ENCODE measurements at places on chromosomes 2 and 18.

DNA sequence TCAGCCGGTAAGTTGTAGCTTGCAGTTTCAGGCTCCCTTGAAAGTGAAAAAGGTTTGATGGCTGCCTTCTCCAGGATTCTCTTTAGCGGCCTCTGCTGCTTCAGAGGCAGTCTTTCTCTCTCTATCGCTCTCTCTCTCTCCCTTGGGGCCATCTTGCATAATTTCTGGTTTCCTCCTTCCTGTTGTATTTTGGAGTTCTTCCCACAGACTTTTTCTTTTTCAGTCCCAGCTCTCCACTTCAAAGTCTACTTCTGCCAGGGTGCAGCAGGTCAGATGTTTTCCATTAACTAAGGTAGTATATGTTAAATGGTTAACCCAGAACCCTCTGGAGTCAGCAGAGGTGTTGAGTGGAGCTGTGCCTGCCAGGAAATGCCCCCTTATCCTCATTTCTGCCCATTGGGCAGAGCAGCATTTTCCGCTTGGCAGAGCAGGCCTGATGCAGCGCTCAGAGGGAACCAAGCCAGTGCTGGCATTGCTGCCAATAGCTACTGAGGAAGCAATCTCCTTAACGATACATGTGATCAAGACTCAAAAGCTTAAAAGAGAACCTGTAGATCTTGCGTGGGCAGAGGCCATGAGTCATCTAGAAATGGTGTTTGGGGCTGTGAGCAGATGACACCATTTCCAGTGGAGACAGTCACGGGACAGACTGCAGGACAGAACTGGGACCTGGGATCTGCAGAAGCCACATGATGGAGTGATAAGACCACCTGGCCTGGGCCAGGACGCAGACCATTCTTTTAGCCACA is 20.8 kb downstream of the DBI start:
- DNase-seq = no peak

DNA sequence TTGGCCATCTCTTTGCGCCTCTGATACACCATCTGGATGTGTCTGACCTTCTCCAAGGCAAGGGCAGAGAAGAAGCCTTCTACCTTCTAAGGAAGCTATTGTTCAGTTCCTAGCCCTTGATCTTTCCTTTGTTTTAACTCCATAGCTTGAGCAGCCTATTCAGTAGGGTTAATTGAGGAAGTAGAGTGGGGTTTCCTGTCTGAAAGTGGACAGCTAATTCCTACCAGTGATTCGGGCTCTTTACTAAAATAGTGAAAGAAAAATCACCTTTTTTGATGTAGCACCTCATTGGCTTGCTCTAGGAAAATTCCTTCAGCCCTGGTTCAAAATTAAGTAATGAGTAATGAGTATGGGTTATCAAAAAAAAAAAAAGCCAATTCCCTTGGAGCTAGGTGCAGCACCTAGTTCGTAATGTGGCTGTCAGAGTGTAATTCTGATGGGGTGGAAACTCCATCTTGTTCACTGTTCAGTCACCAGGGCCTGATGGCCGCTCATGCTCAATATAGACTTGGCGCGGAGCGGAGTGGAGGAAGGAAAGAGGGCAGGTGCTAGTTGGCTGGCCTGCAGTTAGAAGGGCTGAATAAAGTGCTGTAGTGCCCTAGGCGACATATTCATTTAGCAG is 2.9 kb upstream of the MGAT5 start:
- DNase-seq = no peak

GRCh38 chr2:100513650-100514049 is 43.4 kb downstream of the NMS start:
- DNase-seq = peak; percentile 11

DNA sequence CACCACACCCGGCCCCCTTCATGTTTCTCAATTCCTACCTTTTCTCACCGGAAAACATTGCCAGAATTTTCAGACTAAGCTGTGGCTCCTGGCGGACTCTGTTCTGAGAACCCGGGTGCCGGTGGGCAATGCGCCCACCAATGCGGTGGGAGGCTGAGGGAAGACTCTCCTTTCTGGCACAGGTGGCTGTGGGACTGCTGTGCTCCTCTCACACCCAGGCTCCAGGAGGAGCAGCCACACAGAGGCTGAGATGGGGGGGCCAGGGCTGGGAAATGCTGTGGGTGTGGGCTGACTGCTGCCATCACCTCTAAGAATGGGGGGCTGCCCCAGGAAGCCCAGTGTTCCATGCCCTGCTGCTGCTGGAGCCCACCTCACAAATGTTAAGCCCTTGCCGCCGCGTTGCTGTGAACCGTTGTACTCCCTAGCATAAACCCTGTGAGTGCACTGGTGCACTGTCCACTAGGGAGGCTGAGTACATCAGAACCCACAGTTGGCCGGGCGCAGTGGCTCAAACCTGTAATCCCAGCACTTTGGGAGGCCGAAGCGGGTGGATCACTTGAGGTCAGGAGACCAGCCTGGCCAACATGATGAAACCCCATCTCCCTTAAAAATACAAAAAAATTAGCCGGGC is 152.6 kb downstream of the LDLRAD4 start:
- no peak for DNase-seq

- DNase-seq = no peak
Measured at GRCh38 chr18:61173554-61173953, 159.7 kb upstream of the CDH20 start.

- DNase-seq = no peak
Measured at GRCh38 chr2:190062601-190063000, at the start of gene MSTN. MSTN (minus strand) TSS chr2:190062729; CDS start chr2:190062596, 133 bp downstream.
